ENCODE measurements at places on chromosomes 1 and 21.

DNA sequence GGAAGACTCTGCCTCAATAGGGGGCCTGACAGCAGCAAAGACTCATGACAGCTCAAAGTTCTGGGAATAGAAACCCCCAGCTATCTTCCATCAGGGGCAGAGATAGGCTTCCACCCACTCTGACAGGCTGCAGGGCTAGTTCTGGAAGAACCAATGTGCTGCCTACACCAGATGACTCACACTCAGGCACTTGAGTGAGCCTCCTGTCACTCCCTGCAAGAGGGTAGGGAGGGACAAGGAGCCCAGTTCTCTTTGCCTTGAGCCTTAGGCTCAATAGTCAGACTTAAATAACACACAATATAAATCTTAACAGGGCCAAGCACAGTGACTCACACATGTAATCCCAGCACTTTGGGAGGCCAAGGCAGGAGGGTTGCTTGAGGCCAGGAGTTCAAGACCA lies 386.4 kb downstream of the HHAT start:
- no peak overlapping the region for H3K27ac ChIP-seq
- no peak overlapping the region for H3K4me3 ChIP-seq
- peak; percentile 6 for DNase-seq
- H3K27me3 ChIP-seq: peaks cover 18% of the 10 kb centered on the region
- no peaks in the 10 kb centered on the region for H3K4me1 ChIP-seq

GRCh38 chr1:203323587-203323986 lies 18.3 kb downstream of the BTG2 start:
- no peak overlapping the region for H3K27ac ChIP-seq
- H3K27me3 ChIP-seq: no peaks in the 10 kb centered on the region
- peaks cover 52% of the 10 kb centered on the region for H3K4me1 ChIP-seq
- H3K4me3 ChIP-seq: no peak overlapping the region
- DNase-seq: no peak

DNA sequence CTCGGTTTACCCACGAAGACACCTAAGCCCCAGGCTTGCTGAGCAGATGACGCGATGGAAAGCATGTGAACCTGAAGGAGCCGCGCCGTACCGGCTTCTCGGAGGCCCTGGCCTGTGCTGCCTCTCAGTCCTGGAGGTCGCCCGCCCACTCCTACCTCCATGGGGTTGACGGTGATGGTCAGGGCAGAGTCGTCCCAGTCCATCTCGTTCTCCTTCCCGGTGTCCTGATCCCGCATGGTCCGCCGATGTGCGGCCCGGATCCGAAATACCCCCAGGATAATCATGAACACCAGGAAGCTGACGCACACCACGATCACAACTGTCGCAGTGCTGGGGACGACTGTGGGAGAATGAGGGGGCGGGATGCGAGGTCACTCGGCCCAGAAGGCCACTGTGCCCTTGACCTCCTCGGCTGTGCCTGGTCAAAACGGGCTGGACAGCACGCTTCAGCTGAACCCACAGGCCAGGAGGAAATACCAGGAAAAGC lies 79.6 kb downstream of the PIK3CD start:
- no peaks in the 10 kb centered on the region for H3K27me3 ChIP-seq
- H3K27ac ChIP-seq: no peak overlapping the region
- H3K36me3 ChIP-seq: peaks cover 64% of the 10 kb centered on the region
- DNase-seq: no peak
- no peak overlapping the region for H3K4me3 ChIP-seq
- no peaks in the 10 kb centered on the region for H3K4me1 ChIP-seq

DNA sequence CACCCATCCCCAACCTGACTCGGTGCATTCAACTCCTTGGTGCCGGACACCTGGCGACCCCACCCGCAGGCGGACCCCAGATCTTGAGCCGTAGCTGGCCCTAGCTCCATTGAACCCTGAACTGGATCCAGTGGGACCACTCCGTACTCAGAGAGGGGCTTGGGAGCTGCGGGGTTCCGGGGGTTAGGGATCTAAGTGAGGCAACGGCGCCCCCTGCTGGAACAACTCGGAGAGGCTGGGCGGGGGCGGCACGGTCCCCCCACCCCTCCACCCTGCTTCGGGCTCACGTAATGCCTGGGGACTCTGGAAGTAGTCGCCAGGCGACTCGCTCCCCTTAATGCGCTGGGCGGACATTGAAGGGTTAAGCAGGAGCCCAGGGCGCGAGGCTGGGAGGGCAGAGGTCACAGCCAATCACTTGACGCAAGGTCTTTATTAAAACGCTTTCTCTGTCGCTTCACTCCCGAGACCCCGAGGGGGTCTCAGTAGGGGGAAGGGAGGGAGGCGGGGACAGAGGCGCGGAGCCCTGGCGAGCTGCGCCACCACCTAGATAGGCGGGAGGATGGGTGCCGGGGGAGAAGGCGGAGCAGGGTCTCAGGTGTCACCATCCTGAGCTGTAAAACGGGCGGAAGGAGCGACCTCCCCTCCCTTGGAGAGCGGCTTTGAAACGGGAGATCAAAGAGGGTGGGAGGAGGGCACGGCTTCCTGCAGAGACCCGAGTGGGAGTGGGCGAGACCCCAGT lies 704 bp upstream of the CRABP2 start:
- peaks cover 34% of the 10 kb centered on the region for H3K4me1 ChIP-seq
- peaks cover 5% of the 10 kb centered on the region for H3K27me3 ChIP-seq
- peak; percentile 77 for DNase-seq

DNA sequence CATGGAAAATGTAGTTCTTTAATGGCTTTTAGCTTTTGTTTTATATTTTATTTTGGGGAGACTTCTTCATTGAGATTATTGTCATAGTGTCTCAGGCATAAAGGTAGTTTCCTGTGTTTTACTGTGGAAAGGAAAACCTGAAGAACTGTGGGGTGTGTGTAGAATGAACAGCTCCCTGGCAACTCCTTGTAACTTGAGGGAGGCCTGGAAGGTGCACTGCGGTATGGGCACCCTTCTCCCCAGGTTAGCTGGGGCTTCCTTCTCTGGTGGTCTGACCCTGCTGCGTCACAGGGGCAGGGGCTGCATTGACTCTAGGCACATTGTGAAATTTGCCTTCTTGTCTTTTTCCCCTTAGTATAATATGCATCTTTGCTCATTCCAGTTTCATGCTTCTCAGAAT lies 1.7 kb downstream of the ATP1B1 start:
- peaks cover 14% of the 10 kb centered on the region for H3K4me1 ChIP-seq
- H3K4me3 ChIP-seq: peak overlapping the region; percentile 70
- no peak for DNase-seq
- H3K27me3 ChIP-seq: no peaks in the 10 kb centered on the region
- H3K36me3 ChIP-seq: no peaks in the 10 kb centered on the region

GRCh38 chr1:31762726-31763670 lies 1.1 kb downstream of the ADGRB2 start:
- peaks cover 31% of the 10 kb centered on the region for H3K4me1 ChIP-seq
- H3K27ac ChIP-seq: no peak overlapping the region
- H3K4me3 ChIP-seq: peak overlapping the region; percentile 64
- peak; percentile 82 for DNase-seq
- no peaks in the 10 kb centered on the region for H3K27me3 ChIP-seq
